CD4-positive, alpha-beta T cell treated with Interleukin-6 at 100 ng/mL for 8 hours (primary cell): ENCODE measurements at places on chromosomes 5 and 9.

DNA sequence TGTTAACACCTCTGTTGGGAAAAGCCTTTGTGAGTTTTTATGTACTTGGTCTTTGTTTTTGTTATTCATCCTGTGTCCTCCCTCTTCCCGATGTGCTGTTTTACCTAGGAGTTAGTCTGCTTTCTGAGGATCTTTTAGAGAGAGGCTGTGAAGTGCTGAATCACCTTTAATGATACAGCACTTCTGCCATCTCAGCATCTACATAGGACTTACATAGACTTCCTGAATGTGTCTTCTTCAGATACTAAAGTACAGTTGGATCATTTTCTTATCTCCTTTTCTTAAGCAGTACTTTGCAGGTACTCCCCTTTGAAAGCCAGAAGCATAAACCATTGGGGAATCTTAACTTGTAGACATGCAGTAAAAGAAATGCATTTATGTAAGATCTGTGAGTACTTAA, 31.5 kb downstream of the OTULIN start:
- DNase-seq = no peak

DNA sequence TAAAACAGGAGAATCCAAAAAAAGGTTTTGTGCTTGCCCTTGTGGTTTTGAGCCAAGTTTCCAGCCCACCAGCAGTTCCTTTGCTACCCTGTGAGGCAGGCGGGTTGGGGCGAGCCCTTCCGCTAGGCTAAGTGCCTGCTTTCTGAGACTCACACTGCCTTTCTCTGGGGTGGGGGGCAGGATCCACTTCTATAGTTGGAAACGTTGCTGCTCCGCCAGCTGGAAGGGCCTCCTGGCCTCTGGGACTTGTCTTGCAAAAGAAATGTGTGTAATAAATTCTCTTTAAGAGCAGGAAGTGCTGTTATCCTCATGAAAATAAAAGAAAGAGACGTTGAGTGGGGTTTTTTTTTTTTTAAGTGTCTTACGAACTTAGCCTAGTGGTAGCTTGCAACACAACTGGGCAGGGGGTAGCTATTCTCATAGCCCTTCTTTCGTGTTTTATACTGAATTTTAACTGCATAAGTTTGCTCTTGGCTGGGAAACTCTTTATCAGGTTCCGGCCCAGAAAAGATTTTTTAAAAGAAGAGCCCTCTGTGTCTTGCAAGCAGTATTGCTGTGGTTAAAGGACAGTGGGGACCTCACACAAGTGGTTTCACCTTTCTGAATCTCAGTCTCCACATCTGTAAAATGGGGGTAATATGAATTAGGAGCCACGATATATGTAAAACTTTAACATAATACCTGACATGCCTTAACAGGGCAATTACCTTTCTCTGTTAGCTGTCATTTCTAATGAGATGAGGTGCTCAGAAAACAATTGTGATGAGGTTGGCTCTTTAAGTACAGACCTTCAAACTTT, 19.8 kb downstream of the JADE2 start:
- no peak for DNase-seq

- no peak for DNase-seq
These were observed 19.8 kb downstream of the C5orf22 start for GRCh38 chr5:31551878-31552277.

DNA sequence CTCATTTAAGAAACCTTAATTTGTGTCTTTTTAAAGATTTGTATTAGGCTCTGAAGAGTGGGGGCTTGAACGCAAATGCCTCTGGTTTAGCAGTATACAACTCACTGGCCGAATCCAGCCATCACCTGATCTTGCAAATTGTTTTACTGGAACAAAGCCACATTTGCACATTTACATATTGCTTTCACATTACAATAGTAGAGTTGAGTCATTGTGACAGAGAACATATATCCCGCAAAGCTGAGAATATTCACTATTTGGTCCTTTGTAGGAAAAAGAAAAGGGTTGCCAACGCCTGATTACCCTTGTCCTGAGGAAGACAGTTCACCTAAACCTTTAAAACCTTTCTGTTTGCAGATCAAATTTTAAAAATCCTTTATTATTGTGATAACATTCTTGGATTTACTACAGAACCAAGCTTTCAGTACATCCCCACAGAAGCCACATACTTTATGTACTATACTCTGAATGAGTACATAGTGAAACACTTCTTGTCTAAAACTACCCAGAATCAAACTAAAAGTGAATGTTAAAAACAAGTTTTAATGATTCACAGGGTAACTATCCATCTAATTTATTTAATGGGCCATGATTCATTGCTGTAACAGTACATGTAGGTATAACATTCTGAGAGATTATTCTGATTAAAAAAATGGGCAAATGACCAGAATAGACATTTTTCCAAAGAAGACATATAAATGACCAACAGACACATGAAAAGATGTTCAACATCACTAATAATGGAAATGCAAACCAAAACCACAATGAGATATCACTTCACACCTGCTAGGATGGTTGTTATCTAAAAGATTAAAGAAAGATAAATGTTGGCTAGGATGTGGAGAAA, 161.0 kb downstream of the SLC25A46 start:
- no peak for DNase-seq

GRCh38 chr5:91443761-91444467, 60.8 kb upstream of the ARRDC3 start:
- no peak for DNase-seq

- DNase-seq = no peak
These were observed 70.5 kb downstream of the SNX24 start for GRCh38 chr5:122915717-122916461.
